GM12864 (cell line): ENCODE measurements at places on chromosomes 5 and 9.

DNA sequence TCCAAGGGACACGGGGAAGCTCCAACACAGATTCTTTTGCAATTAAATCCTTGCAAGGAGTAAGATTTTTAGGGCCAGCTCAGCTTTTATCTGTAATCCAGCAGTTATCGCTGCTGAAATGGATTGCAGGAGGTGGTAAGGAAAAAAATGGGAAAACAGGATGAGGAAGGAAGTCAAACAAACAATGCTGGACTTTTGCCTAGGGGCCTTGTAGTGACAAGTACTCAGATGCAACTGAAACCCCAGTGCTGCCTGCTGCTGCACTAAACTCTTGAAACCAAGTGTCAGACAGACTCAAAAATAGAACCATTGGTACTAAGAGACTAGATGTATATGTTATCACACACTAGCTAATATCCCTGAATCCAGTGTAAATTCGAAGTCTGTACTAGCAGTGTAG lies 309.2 kb downstream of the CTNND2 start:
- DNase-seq = no peak

DNA sequence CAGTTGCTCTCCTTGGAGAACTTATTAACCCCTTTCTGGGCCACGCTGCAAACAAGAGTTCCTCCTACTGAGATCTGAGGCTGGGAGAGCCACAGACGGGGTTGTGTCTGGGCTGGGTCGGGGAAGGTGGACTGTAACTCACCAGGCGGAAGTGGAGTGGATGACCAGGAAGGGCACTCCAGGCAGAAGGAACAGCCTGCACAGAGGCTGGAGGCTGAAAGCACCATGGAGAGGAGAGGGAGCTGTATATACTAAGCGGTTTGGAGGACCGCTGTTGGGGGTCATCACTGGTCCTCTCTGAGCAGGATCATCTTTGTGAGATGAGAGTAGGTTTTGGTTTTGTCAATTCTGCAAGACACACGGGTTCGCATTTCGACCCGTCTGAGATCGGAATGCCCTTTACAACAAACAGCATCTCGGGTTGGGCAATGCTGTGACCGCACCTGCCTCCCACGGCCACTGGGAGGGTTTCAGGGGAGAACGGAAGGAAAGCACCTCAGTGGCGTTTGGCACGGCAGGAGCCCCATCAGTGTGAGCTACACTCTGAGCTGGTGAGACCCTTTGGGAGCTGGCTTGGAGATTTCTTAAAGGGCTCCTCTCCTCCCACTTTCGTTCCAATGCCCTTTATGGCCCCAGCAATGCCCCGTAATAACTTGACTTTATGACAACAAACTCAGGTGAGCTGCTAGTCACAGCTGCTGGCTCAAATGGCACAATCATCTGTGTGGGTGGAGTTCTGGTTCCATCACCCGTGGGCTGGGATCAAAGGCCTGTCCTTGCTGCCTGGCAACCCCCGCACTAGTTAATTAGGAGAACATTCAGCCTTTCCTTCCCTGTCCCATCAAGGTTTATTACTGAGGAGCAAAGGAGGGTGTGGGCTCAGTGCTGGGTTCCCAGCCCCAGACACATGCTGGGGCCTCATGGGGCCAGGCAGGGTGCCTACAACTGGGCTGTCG lies 18.7 kb upstream of the NEURL1B start:
- no peak for DNase-seq

DNA sequence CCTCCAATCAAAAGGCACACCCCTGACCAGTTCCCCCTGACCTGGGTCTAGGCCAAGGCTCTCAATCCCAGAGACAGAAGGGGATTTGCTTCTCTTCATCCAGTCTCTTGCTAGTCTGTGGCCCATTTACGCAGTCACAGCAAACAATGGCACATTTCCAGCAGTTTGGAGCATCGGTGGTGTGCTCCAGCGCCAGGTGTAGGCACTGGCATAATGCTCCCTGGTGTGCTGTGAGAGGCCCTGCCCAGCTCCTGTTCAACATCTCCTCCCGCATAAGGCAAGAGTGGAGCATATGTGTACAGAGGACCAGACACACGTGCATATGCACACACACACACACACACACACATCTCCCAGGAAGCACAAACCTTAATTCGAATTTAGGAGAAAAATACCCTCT lies 79.5 kb upstream of the ERCC6L2 start:
- no peak for DNase-seq

- DNase-seq = no peak
These were observed 970.9 kb upstream of the NUDT12 start for GRCh38 chr5:104533498-104533897.

DNA sequence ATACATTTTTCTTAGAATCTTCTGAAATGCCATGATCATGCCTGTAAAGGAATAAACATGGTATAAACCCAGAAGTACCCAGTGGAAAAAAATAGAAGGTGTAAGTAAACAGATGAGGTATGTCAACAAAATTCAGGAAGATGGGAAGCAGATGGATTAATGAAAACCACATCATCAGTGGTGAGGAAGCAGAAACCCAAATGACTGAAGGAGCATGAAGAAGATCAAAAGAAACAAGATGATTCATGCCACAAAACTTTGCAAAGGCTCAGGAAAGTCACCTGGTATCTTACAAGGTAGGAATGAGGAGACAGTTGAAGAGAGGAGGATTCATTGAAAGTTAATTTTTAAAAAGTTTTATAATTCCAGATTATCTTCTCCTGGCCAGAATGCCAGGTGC lies 132.8 kb upstream of the PAPPA start:
- no peak for DNase-seq

- no peak for DNase-seq
These were observed 277.9 kb upstream of the MSX2 start for GRCh38 chr5:174446446-174446845.

DNA sequence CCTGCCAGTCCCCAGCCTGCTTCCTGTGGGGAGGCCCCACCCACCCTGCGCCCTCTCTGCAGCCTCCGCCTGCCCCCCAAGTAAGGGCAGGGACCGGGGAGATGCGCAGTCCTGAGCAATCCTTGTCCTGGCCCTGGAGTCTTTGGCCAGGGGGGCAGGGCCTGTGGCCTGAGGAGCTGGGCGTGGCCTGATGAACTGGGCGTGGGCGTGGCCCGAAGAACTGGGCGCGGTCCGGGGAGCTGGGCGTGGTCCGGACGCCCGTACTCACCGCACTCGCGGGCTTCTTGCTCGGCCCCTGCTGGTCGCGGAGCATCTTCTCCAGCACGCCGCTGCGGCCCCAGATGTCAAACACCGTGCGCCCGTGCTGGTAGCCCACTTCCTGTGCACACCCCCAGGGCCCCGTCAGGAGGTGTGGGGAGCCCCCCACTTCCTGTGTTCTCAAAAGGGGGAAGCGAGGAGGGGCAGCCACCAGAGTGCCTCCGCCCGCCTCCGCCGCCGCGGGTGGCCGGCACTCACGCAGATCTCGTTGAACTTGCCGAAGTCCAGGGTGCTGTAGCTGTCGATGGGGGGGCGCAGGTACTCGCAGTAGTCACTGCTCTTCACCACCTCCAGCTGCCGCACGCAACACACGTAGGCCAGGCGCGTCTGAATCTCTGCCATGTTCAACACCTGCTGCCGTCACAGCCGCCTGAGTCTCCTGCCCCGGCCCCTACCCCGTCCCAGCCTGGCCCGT lies 2.7 kb upstream of the NSMF start:
- peak; percentile 73 for DNase-seq

DNA sequence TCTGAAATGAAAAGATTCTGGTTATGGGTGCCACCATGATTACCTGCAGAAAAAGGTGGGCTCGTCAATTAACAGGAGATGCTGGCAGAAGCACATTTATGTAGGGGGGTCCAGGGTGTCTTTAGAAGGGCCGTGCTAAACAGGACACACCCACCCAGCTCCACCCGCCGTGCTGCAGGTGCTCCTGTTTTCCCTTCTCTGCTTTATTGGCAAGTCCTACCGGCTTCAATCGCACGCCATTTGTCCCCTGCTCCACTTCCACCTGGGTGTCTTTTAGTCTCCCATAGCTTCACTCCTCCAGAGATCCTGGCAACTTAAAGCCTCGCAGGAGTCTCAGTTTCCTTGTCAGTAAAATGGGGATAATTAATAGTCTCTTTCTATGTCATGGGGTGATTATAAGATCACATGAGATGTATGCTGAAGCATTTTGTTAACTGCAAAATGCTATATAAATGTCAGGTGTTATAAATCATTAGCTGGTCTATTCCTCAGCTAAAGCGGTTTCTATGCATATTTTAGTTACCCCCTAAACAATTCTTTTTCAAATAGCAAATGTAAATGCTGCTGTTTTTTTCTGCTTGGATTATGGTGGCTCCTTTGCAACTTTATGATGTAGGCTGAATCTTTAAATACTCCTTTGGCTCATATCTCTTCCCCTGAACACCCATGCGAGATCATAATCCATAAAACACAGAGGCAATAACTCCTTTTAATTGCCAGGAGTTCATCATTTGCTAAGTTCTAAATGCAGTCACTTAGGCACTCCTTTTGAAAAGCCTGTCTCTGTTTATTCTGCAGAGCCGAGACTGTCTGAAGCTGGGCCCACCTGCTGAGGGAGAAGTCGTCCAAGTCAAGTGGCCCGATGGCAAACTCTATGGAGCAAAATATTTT lies 406.9 kb downstream of the KDM4C start:
- no peak for DNase-seq

DNA sequence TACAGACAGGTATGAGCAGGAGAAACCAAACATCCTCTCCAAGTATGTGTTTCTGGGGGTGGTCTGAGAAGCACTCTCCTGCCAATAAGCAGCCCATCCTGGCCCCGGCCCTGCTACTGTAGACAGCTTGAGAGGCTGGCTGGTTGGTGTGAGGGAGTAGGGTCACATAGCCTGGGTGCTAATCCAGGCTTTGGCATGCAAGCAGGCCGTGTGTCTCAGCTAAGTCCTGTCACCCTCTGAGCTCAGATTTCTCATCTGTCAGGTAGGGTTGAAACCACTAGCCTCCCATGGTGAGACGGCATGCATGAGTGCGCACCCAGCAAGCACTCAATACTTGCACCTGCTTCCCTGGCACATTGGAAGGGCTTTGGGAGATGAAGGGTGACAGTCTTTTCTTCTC lies 49.8 kb upstream of the PHYKPL start:
- DNase-seq = no peak

GRCh38 chr5:178385496-178385890 lies 152.9 kb upstream of the PHYKPL start:
- DNase-seq = no peak

- DNase-seq = no peak
These were observed 89.9 kb downstream of the HSPA4 start for GRCh38 chr5:133141746-133142145.

GRCh38 chr9:110606179-110606790 lies 26.7 kb upstream of the SVEP1 start:
- no peak for DNase-seq

DNA sequence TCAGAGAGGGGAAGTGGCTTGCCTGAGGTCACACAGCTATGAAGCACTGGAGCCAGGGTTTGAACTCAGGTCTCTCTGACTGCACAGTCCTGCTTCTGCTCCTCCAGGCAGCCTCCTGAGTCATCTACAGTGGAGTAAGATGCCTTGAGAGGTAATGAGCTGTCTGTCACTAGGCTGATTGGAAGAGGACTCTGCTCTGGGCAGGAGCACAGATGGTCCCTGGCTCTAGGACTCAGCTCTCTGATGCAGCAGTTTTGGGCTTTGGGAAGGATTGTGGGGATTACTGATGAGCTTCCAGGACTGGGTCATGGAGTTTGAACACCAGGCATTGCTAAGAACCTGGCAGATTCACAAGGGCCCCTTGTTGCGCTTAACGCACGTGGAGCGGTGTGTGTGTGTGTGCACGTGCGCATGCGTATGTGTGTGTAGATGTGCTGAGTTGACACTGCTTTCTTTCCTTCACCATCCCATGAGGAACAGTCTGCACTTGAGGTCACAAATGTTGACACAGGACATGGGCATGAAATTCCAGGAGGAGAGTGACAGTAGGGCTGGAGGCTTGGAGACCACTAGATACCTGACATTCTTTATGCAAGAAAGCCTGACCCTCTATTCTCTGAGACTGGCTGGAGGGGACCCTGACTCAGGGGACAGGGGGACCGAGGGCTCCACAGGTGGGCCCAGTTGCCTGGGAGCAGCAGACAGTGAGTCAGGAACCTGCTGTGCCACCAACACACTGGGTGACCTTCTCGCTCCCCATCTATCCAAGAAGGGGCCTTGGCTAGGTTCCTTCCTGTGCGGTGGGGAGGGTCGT lies 170.5 kb downstream of the RGS3 start:
- no peak for DNase-seq

DNA sequence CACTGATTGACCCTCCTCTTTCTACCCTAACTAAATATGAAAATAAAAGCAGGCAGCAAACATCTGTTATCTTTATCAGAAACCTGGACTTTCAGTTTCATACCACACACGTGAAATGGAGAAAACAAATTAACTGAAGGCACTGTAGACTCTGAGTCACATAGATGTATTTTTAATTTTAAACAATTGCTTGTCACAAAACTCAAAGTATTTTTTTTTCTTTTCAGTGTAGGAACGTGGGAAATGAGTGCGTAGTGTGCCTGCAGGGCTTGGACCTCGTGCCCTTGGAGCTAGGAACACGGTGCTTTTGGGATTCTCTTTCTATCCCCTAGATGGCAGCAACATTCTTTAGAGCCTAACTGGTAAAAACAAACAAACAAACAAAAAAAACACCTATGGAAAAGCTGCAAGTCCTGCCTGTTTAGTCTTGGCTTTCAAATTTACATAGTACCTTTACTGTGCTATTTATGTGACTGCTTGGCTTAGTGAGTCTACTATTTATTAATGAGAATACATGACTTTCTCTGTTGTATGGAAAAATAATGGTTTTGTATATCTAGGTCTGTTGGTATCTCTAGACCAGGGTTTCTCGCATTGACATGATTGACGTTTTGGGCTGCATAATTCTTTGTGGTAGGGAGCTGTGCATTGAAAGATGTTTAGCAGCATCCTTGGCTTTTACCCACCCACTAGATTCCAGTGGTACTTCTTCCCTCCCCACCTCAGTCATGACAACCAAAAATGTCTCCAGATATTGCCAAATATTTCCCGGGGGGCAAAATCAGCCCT lies 16.8 kb upstream of the ACTBL2 start:
- peak; percentile 10 for DNase-seq

- no peak for DNase-seq
These were observed 74.9 kb upstream of the LRRTM2 start for GRCh38 chr5:138949988-138950387.

DNA sequence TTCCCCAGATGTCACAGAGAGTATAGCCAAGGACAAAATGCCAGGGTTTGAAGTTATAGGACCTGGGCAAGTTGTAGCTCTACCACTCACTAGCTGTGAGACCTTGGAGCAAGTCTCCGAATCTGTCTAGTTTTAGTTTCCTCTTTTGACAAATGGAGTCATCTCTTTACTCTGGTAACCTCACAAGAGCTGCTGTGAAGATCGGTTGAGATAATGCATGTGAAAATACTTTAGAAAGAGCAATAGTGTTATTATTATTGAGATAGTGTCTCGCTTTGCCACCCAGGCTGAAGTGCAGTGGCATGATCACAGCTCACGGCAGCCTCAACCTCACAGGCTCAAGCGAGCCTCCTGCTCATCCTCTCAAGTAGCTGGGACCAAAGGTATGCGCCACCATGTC lies 117.9 kb upstream of the NR5A1 start:
- DNase-seq = no peak

DNA sequence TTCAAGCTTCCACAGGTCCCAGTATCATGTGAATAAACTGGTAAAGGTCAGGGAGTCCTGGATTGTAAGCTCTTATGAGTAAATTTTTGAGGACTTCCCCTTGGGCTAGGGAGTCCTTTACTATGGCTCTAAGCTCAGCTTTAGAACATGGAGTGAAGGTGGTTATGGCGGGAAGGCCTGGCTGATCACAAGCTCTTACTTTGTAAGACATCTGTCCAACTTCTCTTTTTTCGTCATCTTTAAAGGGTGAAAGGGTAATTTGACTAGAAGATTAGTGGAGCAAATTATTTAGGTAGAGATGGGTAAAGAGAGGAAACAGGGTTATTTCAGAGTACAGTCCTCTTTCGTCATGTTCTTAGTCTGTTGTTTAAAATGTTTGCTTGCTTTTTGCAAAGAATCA lies 155.4 kb downstream of the AOPEP start:
- no peak for DNase-seq
